ENCODE measurements at places on chromosomes 3 and 15. TPM values are rescaled to one million over a fixed set of nuclear protein-coding genes. Genes with fewer than 3 reads are reported as not detected.

PIF1 gene
- 6.3 TPM for total RNA-seq

STAB1 gene
- total RNA-seq: 278 TPM

SERINC4 gene
- total RNA-seq: not detected

CCDC39 gene
- not detected for total RNA-seq

TJP1 gene
- total RNA-seq: 85.1 TPM

REC114 gene
- total RNA-seq: not detected

CPNE9 gene
- total RNA-seq: not detected

MBNL1 gene
- total RNA-seq: 188 TPM

RPUSD3 gene
- 20.5 TPM for total RNA-seq

MOBP gene
- total RNA-seq: 0.09 TPM

SLC22A14 gene
- 0.09 TPM for total RNA-seq

AGBL1 gene
- not detected for total RNA-seq

CD80 gene
- total RNA-seq: not detected

ZIC4 gene
- not detected for total RNA-seq

SEMA5B gene
- total RNA-seq: 0.09 TPM

SPINK8 gene
- not detected for total RNA-seq

OGG1 gene
- total RNA-seq: 16.0 TPM

VWA5B2 gene
- not detected for total RNA-seq
